ENCODE measurements at places on chromosomes 11 and 22. TPM values are rescaled to one million over a fixed set of nuclear protein-coding genes. Genes with fewer than 3 reads are reported as not detected.

OR52I1 gene
- not detected for polyA plus RNA-seq

GRCh38 chr11:88275636-88276035 lies 61.9 kb downstream of the CTSC start:
- DNase-seq: no peak

DNA sequence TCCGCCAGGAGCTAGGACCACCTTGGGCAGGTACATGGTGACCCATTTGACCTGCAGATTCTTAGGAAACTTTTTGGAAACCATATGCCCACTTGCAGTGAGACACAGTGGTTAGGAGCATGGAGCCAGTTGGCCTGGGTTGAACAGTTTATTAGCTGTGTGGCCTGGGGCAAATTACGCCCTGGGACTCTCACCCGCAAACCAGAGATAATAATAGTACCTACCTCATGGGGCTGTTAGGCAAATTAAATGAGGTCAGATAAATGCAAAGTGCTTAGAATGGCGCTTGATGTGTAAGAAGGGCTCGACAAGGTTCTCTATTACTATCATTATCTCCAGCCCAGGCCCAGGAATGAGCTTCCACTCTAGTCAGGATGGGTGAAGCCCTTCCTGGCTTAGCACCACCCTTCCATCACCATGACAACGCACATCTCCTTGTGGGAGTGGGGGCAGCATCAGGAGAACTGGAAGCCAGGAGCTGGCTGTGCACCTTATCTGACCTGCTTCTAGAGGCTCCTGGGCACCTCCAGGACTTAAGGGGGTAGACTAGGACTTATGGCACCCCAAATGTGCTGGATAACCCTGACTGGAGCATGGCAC lies 5.1 kb downstream of the SYT12 start:
- DNase-seq: no peak

MS4A1 gene
- polyA plus RNA-seq: 0.12 TPM

DNA sequence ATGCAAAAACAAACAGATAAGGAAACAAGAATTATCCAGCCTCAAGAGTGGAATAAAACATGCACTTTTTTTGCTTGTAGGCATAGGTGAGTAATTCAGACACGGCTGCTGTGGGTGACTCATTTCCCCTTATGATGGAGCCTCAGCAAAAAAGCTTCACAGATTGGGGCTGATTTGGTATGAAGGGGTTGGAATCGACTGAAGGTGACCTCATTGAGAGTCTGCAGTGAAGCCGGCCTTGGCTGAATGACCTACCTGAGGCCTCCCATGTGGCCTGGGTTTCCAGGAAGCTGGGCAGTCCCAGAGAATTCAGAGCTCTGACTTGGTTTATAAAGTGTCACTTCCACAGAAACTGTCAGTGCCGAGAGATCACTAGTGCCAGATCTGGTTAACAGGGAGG lies 34.2 kb upstream of the VPREB1 start:
- no peak for DNase-seq

TBC1D10A gene
- polyA plus RNA-seq: 14.2 TPM

DNA sequence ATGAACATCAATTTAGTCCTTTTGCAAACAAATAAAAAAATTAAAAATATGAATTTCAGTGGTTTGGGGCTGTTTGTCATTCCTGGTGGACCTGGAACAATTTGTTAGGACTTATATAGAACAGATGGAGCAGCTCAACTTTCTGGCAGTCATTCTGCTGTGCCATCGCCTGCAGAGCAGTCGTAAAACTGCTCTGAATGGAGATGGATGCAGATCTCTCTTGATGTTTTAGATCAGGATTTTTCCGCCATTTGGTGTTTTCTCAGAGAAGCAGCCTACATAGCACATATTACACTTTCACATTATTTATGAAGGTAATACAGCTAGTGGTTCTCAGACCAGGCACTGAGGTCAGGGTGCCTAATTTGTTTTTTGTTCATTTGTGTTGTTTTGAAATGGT lies 31.8 kb upstream of the HSPA8 start:
- DNase-seq: no peak

DNA sequence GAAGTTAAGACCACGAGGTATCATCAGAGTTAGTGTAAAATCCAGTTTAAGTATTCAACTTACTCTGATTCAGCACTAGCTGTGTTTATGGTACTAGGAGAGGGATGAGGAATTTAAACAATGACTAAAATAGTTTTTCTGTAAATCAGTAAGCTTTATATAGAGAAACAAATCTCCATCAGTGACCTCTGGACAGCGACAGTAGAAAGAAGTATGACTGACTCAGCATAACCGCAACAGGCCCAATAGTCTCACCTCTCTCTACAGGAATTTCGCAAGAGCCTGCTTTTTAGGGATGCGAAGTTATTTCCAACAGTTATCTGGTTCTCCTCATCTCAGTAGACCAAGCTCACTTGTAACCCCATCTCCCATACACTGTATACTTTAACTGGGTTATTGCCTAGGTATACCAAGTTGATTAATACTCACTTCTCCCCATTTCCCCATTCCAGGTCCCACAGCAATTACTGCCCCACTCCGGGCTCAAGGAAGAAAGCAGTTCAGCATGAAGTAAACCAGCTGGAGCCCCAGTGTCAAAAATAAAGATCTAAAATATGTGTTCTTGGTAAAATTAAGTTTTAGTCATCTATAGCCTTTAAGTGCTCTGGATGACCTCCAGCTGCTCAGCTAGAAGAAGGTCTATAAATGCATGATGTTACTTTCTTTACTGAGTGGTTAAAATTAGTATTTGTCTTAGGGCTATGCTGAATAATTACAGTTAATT lies 770.6 kb upstream of the CCDC90B start:
- DNase-seq: no peak

DNA sequence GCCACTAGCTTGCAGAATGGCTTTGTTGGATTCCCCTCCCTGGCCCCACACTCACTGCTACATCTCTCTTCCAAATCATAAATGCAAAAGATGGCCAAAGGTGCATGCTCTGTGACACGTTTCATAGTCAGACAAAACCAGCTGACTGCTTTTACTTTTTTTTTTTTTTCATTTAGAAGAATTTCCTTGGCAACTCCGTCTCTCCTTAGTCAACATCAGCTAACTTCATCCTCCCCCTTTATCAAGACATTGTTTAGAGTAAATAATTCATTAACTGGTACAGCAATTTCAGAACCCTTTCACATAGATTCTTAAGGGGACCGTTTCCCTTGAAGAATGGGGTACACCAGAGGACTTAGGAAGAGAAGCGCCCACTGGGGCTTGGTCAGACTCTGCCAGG lies 16.0 kb downstream of the KCNQ1OT1 start:
- no peak for DNase-seq

DNA sequence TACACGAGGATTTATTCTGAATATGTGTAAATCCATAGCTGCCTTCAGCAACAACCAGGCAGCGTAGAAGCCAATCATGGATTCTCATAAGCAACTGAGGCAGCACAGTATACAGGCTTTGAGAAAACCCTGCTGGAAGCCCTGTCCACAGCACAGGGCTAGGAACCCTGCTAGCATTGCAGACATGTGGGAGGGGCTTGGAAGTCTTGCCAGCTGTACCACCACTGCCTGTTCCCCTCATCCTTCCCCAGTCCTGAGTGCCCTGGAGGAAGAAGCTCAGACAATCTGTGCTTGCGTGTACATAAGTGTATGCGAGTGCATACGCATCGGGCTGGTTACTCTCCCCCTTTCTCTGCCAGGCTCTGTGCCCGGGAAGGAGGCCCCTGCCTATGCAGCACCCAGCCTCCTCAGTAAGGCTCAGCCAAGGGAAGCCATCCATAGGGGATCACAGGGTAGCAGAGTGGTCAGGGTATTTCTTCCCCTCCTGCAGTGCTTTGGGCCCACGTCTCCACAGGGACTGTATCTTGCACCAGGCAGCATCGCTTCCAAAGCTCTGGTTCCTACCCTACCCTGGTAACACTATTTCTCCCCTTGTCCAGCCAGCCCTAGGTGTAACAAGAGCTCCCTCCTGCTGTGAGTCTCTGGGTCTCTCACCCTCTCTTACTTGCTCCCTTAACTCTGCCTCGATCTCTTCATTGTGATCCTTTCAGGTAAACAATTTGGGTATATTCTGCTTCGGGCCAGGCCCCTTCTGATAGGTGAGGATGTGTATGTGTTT lies 90.5 kb downstream of the GALNT18 start:
- no peak for DNase-seq

CTTN gene
- 83.8 TPM for polyA plus RNA-seq

RIC8A gene
- 60.8 TPM for polyA plus RNA-seq

GRCh38 chr11:63240791-63241379 lies 2.5 kb downstream of the SLC22A25 start:
- no peak for DNase-seq

DNA sequence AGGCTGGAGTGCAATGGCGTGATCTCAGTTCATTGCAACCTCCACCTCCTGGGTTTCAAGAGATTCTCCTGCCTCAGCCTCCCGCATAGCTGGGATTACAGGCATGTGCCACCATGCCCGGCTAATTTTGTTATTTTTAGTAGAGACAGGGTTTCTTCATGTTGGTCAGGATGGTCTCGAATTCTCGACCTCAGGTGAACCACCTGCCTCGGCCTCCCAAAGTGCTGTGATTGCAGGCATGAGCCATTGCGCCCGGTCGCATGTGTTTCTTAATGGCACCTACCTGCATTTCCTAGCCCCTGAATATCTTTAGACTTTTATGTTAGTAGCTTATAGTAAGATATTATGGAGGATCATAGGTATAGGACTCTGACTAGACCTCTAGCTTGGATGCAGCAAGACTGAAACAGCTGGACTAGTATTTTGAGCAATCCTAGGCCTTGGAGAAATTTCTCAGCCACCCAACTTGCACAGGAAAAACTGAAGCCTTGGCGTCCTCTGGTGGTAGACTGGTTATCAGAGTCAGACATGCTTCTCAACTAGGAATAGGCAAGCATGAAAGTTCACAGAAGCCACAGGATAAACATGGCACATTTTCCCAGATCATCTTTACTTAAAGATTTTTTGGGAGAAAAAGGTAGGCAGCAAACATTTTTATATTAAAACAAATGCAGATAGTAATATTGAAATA lies 22.7 kb upstream of the C1QTNF4 start:
- peak; percentile 84 for DNase-seq

DNA sequence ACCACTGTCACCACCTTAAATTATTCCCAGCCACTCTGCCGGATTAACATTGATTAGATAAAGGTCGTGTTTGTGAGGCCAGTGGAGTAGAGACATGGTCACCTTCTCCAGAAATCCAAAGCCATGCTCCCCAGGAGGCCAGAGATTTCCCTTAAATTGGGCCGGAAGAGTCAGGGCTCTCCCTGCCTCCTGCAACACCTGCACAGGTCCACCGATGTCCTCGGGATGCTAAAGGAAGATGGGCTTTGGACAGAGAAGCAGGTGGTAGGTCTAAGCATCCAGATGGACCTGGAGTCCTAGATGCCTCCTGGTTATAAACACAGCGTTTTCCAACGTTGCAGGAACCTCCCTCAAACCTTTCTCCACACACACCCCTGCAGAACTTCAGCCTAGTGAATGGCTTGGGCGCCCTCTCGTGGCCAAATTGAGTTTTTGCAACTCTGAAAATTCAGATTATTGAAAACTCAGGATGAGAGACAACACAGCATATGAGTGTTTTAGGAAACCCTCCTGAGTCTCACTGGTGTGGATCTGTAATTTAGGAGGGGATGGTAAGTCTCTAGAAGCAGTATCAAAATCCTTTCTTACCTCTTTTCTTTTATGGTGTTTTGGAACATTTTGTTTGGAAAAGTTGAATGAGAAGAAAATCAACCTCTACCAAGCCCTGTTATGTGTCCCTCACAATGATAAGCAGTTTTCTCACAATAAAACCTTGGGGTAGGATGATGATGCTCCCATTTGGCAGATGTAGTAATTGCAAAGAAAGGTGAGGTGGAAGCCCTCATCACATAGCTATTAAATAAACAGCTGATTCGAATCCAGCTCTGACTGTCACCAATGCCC lies 109.6 kb downstream of the RRAS2 start:
- DNase-seq: peak; percentile 87

GRCh38 chr11:130731401-130731800 lies 184.9 kb downstream of the SNX19 start:
- no peak for DNase-seq

GRCh38 chr11:65655570-65656332 lies 7.0 kb downstream of the RELA start:
- DNase-seq: peak; percentile 4

APBB1 gene
- 22.8 TPM for polyA plus RNA-seq

IGSF22 gene
- not detected for polyA plus RNA-seq

DNA sequence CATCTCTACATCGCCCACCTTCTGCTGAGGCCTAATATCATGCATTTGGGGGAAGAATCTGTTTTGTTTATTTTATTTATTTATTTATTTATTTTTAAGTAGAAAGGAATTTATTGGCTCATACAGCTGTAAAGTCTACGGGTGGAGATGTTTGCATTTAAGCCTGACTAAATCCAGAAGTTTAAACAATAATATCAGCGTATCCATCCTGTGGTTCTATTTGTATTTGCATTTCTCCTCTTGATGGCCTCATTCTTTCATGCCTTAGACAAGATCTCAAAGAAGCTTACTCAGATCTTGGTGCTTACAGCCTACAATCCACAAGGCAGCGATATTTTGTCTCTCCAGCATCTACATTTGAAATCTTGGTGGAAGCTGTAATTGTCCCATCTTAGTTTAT lies 67.1 kb upstream of the CARD18 start:
- no peak for DNase-seq

- DNase-seq: no peak
Observed at GRCh38 chr11:14774721-14775120, 117.3 kb downstream of the CYP2R1 start.

FAM181B gene
- 0.31 TPM for polyA plus RNA-seq

MAPK12 gene
- 4.7 TPM for polyA plus RNA-seq

- DNase-seq: no peak
Observed at GRCh38 chr11:85903406-85903805, 48.2 kb downstream of the CCDC83 start.
